Osteoblast (primary cell): ENCODE measurements at places on chromosomes 11 and 22. TPM values are rescaled to one million over a fixed set of nuclear protein-coding genes. Genes with fewer than 3 reads are reported as not detected.

DNA sequence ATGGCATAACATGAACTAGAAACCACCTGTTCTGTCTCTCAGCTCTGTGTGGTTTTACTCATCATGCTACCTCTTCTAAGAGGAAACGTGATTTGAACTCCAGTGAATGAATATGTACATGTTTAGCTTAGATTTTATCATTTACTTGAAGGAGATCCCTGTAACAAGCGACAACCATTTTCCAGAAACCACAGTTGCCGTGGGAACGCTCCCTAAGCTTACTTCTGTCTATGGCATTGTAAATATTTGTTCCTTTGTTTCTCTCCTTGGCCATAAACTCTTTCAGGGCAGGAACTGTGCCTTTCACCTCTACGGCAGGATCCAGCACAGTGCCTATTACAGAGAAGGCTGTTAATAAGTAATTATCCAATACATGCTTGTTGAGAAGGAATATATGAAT, 17.1 kb upstream of the TPH1 start:
- DNase-seq, result no peak

DNA sequence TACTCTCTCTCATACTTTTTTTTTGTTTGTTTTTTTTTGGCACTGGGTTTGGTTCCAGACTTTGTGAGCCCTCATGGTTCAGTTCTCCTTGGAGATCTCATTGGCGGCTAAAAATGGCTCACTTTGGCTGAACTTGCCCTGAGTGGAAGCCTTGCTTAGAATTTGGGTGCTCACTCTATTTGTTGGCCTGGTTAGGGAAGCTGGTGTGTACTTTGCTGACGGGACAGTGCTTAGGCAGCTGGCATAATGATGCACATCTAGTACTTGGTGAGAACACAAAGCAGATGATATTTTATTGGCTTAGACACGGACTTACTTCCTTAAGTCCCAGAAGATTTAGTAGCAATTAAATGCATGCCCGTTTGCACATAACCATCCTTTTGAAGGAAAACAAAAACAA, 66.5 kb upstream of the GRAMD1B start:
- DNase-seq, result no peak

GRCh38 chr22:23180893-23181720, 798 bp downstream of the BCR start:
- DNase-seq, result peak; percentile 90

DNA sequence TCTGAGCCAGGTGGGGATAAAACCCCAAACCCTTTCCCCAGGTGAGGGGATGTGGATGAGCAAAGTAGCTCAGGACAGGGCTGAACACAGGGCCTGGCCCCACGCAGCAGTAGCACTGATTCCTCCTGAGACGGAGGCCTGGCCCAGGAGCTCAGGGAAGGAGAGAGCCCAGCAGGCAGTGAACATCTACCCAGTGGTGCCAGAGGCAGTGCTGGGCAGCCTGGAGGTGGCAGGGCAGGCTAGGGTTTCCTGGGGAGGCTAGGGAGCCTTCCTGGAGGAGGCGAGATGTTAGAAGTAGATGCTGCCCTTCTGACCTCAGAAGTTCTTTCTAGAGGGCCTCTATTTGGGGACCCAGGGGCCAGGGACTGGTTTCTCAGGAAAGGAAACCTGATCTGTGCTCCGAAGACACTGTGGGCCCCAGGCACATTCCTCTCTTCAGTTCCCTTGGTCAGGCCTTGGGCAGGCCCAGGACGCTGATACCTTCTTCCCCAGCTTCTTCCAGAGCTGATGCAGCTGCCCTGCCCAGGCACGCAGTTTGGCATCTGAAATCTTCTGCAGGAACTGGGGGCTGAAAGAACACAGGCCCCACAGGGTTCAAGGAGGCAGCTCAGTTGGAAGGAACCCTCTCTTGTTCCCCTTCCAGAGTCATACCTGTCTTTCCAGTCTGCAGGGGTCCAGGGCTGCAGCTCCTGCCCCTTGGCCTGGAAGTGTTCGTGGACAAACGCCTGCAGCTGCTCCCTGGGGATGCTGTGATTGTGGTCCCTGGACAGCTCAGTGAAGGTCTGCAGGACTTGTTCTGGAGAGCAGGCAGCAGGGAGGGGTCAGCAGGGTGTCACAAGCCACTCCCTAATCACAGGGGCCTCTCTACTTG, 16.8 kb downstream of the TREH start:
- no peak for DNase-seq

- peak; percentile 73 for DNase-seq
Observed at GRCh38 chr11:44243595-44244343, 66.2 kb downstream of the ALX4 start.

- no peak for DNase-seq
Observed at GRCh38 chr11:45517171-45517770, 148.2 kb downstream of the CHST1 start.

DNA sequence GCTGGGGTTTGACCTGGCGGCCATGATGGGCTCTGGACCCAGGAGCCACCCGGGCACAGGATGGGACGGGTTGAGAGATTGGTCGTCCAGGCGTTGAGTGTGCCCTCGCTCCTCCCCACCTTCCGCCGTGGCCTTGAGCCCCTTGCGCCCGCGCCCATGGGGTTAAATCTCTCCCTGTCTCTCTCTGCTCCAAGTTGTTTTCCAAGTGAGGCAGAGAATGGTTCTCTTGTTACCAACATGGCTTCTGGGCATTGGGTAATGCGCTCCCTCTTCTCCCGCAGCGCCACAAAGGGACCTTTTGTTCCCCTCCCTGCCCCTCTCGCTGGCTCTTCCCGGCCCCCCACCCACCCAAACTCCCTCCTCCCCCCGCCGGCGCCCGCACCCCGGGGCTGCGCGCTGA, 18.8 kb upstream of the PICK1 start:
- peak; percentile 52 for DNase-seq

GRCh38 chr22:47784991-47785390, 1022.5 kb downstream of the TBC1D22A start:
- DNase-seq, result no peak

GRCh38 chr11:45073685-45074141, 72.7 kb upstream of the PRDM11 start:
- DNase-seq, result no peak

GRCh38 chr11:85823816-85824215, 12.9 kb upstream of the SYTL2 start:
- no peak for DNase-seq

The APBB1 gene
- 40.7 and 45.6 TPM in 2 replicates for total RNA-seq

The TRIM6 gene
- total RNA-seq, result 3.6 and 3.8 TPM in 2 replicates

The SPTBN2 gene
- 0.88 and 2.2 TPM in 2 replicates for total RNA-seq

The TREH gene
- total RNA-seq, result not detected in 2 replicates

The DDX25 gene
- total RNA-seq, result under 0.01 TPM in 1 of 2 replicates, not detected in the other

The MS4A1 gene
- not detected in 2 replicates for total RNA-seq
